ENCODE measurements at places on chromosomes 16 and 17. TPM values are rescaled to one million over a fixed set of nuclear protein-coding genes. Genes with fewer than 3 reads are reported as not detected.

The NUPR1 gene
- total RNA-seq = 1.4 TPM

The CCR7 gene
- under 0.01 TPM for total RNA-seq

DNA sequence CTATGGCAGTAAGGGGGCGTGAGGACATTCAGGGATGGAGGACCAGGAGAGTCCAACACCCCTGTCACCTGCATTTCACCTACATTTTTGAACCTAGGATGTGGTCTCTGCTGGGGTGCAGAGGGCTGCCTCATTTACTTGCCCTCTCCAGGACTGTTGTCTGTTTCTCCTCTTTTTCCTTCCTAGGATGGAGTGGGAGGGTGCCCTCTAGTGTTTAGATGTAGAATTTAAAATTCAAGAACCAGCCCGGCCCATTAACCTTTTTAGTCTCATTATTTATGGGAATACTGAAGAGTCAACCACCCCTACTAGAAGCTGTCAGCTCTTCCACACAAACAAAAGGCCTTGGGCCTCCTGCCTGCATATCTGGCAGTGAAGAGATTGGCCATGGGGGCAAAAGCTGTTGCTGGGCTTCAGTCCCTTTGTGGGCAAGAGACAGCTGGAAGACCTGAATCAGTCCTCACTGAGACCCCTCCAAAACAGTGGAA is 2.5 kb upstream of the STARD3 start:
- peak; percentile 26 for DNase-seq

GRCh38 chr17:72706396-72706981 is 386.0 kb downstream of the SLC39A11 start:
- no peak for DNase-seq

GRCh38 chr16:16101585-16101984 is 121.7 kb downstream of the ABCC6 start:
- DNase-seq = no peak

DNA sequence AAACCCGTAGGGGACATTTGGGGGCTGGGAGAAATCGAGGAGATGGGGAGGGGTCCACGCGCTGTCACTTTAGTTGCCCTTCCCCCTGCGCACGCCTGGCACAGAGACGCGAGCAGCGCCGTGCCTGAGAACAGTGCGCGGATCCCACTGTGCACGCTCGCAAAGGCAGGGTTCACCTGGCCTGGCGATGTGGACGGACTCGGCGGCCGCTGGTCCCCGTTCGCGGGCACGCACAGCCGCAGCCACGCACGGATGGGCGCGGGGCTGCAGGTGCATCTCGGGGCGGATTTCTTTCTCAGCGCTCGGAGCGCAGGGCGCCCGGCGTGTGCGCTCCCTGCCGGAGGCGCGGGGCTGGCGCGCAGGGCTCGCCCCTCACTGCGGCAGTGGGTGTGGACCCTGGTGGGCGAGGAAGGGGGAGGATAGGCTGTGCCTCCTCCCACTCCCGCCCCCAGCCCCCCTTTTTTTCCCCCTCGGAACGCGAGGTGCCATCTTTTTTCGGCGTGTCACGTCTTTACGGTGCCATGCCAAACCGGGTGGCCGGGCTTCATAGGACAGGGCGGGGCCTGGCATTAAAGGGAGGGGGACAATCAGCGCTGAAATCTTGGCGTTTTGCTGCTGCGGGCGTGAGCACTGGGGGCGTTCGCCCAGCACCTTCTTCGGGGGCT is 1.1 kb downstream of the MAPT start:
- peak; percentile 23 for DNase-seq

DNA sequence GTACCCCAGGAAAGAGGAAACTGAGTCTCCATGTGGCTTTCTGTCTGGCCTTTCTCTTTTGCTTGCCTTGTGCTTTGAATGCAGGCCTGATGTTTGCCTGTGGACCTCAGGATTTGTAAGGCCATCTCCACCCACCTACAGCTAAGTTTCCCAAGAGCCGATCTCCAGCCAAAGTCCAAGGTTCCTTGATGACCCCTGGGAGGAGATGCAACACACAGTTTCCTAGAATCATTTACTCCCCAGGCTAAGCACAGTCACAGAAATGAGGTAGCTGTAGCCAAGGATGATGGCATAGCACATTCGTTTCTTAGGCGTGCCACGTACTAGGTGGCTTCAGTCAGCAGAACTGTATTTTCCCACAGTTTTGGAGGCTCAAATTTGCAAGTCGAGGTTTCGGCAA is 595.4 kb downstream of the MAF start:
- DNase-seq = no peak

- no peak for DNase-seq
Measured at GRCh38 chr16:31143011-31143693, 6.7 kb downstream of the PRSS36 start.

All from dermis microvascular lymphatic vessel endothelial cell (primary cell).